NCI-H446 treated with DMSO at 0.1 percent for 48 hours (cell line): ENCODE measurements at places on chromosomes 2 and 18.

GRCh38 chr18:21912339-21913239, 172.0 kb downstream of the MIB1 start:
- no peak for DNase-seq

GRCh38 chr2:188751816-188752215, 222.4 kb upstream of the COL3A1 start:
- DNase-seq: no peak

GRCh38 chr2:45256867-45257641, 247.8 kb upstream of the SIX2 start:
- no peak for DNase-seq

GRCh38 chr2:27664622-27665363, 1.1 kb downstream of the SLC4A1AP start:
- no peak for DNase-seq

- no peak for DNase-seq
Observed at GRCh38 chr2:11676640-11677039, 6.6 kb upstream of the NTSR2 start.

- DNase-seq: no peak
Observed at GRCh38 chr2:109068811-109069210, 60.2 kb upstream of the SH3RF3 start.

DNA sequence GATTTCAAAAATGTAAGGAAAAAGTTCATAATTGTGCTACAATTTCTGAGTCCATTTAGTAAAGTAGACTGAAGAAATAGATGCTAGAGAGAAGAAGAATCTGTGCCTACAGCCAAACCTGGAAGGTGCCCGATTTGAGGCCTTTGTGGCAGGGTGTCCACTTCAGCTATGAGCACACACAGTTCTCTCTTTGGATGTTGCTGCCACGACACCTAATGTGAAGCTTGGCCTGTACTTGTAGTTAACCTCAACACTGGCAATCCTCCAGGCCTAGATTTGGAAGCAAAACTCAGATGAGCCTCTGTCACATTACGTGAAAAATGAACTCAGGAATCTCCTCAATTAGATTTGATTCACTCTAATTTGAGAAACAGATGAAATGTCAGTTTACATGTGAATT, 90.1 kb upstream of the LRP1B start:
- peak; percentile 93 for DNase-seq

GRCh38 chr18:48026216-48026615, 95.8 kb upstream of the SMAD2 start:
- DNase-seq: no peak

DNA sequence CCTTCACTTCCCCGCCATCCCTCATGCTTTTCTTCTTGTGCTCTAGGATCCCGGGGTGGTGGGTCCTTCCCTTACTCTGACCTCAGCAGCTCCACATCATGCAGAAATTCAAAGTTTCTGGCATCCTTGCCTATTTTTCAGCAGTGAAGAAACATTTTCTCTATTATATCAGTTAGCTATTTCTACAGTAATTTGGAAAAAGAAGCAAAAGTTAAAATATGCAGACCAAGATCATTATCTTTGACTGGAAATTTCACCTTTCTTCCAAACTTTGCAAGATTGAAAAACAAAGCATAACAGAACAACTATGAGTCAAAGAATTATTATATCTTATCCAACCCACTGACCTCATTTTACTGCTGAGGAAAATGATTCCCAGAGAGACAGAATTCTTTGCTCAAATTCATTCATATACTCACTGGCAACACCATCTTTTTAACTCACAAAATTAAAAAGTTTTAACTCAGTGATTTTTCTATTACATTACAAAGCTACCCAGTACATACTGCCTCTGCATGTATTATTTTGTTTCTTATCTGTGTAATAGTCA, 40.5 kb downstream of the ANTXR1 start:
- DNase-seq: no peak

DNA sequence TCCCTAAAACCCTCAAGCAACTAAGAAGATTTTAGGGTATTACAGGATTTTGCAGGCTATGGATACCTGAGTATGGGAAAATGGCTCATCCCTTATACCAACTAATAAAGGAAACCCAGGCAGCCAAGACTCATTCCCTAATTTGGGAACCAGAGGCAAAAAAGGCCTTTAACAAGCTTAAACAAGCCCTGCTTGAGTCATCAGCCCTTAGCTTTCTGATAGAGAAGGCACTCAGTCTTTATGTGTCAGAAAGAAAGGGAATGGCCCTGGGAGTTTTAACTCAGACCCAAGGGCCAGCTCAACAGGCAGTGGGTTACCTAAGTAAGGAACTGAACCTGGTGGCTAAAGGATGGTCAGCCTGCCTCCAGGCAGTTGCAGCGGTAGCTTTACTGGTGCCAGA, 96.9 kb upstream of the RMP24 start:
- DNase-seq: no peak

GRCh38 chr18:7090771-7091170, 26.8 kb downstream of the LAMA1 start:
- DNase-seq: no peak

DNA sequence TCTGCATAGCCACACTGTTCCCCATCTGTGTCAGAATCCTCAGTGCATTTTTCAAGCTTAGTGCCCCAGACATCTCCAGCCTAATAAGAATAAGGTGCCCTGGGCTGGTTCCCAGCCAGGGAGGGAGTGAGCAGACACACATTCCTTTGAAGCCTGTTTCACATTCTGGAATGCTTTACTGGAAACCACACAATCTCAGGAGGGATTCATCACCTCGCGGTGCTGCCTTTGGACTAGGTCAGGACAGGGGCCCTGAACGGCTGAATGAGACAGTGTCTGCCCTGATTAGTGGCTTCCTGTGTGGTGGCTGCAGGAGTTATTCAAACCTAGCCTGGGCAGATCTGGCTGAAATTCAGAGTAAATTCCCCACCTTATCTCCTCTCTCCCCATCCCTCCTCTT, 108.0 kb upstream of the LDAH start:
- DNase-seq: no peak

GRCh38 chr2:26363323-26363722, 16.7 kb upstream of the ADGRF3 start:
- no peak for DNase-seq

- no peak for DNase-seq
Observed at GRCh38 chr2:60331115-60331809, 222.2 kb downstream of the BCL11A start.

DNA sequence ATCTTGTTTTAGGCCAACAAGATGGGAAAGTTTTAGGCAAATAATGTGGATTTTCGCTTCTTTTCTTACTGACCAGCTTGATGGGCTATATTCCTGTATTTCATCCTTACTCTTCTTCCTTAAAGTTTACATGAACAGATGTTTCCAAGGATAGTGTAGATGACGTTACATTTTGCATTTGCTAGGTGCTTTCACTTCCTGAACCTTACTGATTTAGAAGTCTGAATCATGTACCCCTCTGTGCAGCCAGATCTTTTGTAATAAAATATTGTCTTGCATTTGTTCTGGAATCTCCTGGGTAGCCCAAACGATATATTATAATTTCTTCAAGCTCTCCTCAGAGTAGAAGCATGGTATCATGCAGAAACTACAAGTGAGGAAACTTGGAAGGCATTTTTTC, 93.4 kb downstream of the CALCRL start:
- no peak for DNase-seq

- no peak for DNase-seq
Observed at GRCh38 chr18:40326985-40327384, 1628.0 kb upstream of the PIK3C3 start.

DNA sequence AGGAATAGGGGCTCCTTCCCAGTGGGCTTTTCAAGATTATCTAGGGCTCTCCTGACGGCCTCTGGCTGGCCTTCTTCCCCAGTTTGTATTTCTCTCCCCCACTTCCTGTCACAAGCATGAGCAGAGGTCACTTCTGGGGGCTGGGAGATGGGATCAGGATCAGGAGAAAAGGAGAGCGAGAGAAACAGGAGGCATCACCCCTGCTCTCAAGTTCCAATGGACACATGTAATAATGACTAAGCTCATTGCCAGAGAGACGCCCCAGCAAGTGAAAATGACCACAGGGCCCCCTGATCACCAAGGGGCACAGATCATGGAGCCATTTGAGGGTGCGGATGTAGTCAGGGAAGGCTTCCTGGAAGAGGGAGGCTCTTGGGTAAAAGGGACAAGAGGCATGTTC, 92.1 kb downstream of the SMAD7 start:
- DNase-seq: no peak

DNA sequence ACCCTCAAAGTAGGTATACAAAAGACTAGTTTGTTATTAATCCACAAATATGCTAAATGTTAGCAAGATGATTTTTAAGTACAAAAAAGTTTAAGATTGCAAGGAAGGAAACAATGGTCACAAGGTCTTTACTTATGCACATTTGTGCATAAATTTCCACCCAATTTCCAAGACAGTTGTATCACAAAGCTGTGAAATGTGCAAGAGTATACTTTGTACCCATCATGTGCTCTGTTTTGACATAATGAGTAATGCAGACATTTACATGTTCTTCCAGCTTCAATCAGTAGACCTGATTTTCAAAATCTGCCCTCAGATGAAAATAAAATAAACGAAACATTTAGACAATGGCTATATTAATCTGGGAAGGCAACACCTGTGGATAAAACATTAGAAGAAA, 27.0 kb downstream of the SLC5A7 start:
- no peak for DNase-seq

DNA sequence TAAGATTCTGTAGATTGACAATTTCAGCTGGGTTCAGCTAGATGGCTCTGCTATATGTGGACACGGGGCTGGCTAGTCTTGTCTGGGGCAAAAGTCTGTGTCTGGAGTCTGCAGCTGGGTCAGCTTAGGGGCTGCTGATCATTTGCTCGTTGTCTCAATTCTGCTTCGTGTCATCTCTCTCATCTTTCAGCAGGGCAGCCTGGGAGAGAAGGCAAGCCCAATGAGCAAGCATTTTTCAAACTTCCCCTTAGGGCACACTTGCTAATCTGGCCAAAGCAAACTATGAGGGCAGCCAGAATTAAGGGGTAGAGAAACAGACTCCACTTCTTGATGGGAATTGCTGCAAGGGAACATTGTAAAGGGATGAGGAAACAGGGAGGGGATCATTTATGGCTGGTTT, 462.6 kb downstream of the SLC4A3 start:
- no peak for DNase-seq

DNA sequence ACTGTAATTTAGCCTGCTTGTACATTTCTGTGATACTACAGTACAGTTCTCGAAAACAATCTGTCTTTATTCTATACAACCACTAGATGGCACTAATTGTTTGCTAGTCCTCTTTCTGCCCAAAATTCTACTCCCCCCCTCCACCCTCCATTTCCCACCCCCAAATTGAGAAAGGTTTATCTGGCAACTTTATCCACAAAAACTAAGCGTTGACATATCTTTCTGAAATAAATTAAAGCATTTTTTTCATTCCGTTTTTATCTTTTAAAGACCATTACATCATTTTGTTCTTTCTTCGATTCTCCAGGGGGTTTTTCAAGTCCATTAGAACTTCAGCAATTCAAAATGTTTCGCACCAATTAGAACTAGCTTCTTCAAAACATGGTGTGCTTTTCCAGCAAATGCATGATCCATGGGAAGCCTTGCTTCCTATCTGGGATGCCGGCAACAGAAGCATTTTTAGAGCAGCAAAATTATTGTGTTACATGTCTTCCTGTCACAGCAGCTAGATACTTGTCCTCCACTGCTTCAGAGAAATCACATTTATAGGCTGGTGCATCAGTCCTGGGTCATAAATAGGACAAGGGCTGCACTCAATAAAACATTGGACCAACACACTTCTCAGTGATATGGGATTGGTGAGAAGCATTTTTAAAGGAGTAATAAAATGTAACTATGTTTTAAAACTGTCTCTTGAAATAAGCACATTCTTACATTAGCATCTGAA, 241.3 kb downstream of the PAX3 start:
- DNase-seq: no peak

DNA sequence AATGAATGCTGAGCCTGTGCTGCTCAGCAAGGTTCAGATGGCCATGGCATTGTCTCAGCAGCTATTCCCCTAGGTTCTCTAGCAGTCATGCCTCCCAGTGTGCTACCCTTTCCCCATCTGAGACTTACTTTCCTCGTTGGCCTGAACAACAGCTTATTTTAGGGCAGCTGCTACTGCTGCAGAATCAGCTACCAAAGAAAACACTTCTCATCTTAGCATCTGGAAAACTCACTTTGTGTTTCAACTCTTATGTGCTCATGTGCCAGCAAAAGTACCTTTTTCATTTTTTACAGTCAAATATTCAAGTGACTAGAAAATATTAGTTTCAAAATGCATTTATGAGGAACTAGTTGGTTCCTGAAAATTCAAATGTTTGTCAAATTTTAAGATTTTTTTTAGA, 60.4 kb upstream of the ZNF397 start:
- DNase-seq: no peak

- DNase-seq: no peak
Observed at GRCh38 chr2:120508567-120509041, 162.7 kb downstream of the INHBB start.

DNA sequence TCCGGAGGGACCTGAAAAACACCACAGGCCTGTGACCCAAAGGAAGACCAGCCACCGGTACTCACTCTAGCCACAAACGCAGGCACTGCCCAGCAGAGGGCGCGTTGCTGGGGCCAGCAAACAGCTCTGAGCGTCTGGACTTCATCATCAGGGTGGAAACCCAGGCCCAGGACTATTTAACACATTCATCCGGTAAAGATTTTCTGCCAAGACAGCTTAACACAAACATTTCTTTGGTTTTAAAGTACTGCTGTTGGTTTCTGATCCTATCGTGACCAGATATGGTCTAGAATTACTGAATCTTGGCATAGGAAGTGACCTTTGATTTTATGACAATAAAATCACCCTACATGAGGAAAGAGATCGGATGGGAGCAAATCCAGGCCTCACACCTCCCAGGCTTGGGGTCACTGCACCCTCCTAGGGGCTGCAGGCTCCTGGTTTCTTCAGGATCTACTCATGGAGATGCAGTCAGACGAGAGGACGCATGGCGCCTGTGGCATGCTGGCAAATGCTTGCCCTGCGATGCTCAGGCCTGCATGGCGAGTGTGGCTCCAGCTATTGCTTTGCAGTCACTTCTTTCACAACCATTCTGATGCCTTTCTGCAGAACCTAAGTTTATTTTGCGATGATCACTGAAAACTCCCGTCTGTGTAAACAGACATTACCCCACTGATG, 130.4 kb downstream of the COL4A4 start:
- DNase-seq: no peak

DNA sequence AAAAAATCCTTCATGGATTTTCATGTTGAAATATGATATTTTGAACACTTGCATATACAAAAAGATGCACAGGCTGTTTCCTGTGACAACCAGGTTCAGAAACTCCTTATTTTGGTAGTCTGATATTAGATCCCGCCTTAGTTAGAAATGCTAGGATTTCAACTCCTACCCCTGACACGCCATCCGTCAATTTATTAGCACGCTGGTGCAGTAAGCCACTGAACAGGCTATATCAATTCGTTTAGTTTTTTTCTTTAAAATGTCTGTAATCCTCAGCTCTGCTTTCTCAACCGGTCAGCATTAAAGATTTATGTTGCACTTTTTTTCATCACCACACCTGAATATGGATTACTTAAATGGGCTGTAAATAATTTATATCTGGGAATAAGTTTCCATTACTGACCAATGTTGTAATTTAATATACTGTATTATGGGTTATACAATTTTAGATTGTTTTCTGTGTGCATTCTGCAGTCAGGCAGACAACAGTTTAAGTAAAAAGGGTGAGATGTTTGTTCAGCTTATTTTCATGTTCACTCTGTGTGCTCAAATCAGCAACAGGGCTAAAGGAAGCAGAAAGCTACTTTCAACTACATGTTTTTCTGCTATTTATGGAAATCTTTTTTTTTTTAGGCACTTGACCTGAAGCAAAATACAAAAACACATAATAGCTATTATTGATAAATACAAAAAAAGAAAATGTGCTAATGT, 227.7 kb downstream of the ARHGAP15 start:
- DNase-seq: peak; percentile 63

GRCh38 chr2:36059691-36060090, 295.9 kb upstream of the CRIM1 start:
- no peak for DNase-seq
